ENCODE measurements at places on chromosomes 4 and X. TPM values are rescaled to one million over a fixed set of nuclear protein-coding genes. Genes with fewer than 3 reads are reported as not detected.

TENM3 gene
- not detected for total RNA-seq

ART3 gene
- 0.60 TPM for total RNA-seq

PDHA2 gene
- not detected for total RNA-seq

SSX1 gene
- not detected for total RNA-seq

GRK4 gene
- total RNA-seq, result 3.2 TPM

BRS3 gene
- total RNA-seq, result not detected

AP1S2 gene
- total RNA-seq, result 33.0 TPM

CD99 gene
- 112 TPM for total RNA-seq

SHROOM2 gene
- not detected for total RNA-seq

OCIAD2 gene
- total RNA-seq, result 90.4 TPM

SGCB gene
- 8.2 TPM for total RNA-seq

TEX13B gene
- not detected for total RNA-seq

ARX gene
- not detected for total RNA-seq

GRCh38 chrX:48761674-48762471 lies at the start of gene GLOD5:
Gene GLOD5 (plus strand): TSS chrX:48761747. CDS start chrX:48761791, 44 bp downstream.
- no peaks in the 10 kb centered on the region for H3K36me3 ChIP-seq
- peak; percentile 4 for DNase-seq
- peaks cover 4% of the 10 kb centered on the region for H3K4me1 ChIP-seq
- H3K27me3 ChIP-seq, result no peaks in the 10 kb centered on the region
- no peak within 1 kb of the TSS for H3K27ac ChIP-seq
- no peak within 1 kb of the TSS for H3K4me3 ChIP-seq

- no peaks in the 10 kb centered on the region for H3K4me1 ChIP-seq
- H3K27ac ChIP-seq, result no peak overlapping the region
- H3K27me3 ChIP-seq, result no peaks in the 10 kb centered on the region
- no peaks in the 10 kb centered on the region for H3K36me3 ChIP-seq
These were observed 45.9 kb downstream of the USP11 start for GRCh38 chrX:47278691-47279090.

DNA sequence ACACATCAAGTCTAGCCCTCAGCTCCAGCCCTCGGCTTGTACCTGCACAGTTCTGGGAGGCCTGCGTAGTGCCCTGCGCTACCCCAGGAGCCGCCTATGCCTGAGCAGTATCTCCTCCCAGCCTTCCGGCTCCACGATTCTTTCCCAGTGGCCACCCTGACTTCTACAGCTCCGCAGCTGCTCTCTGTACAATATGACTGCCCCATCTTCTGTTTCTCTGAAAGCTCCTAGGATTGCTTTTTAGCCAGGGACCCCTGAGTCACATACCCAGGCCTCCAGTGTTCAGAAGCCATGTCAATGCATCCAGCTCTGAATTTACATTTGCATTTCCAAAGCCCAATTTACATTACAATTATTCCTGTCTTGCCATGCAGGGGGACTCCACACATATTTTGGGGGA lies 135.5 kb downstream of the PJA1 start:
- peaks cover 2% of the 10 kb centered on the region for H3K4me1 ChIP-seq
- no peak overlapping the region for H3K27ac ChIP-seq
- no peaks in the 10 kb centered on the region for H3K27me3 ChIP-seq
- DNase-seq, result no peak
- no peak overlapping the region for H3K4me3 ChIP-seq

DNA sequence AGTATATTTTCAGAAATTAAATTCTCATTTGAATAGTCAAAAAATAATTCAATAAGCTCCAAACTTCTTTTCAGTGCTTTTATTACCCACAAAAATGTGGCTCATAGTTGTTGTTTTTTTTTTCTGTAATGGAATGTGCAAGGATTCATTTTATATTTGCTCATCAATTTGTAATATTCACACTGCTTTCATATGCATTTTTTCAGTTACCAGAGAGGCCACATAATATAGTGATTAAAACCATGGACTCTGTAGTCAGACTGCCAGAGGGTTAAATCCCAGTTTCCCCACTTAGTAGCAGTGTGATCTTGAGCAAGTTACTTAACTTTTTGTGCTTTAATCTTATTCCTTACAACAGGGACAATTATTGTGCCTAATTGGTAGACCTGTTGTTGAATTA lies 64.5 kb downstream of the FAM9B start:
- no peak for DNase-seq
- H3K36me3 ChIP-seq, result no peaks in the 10 kb centered on the region
- no peaks in the 10 kb centered on the region for H3K27me3 ChIP-seq
- H3K4me1 ChIP-seq, result no peaks in the 10 kb centered on the region
- no peak overlapping the region for H3K4me3 ChIP-seq
- H3K27ac ChIP-seq, result no peak overlapping the region

- H3K36me3 ChIP-seq, result no peaks in the 10 kb centered on the region
- DNase-seq, result peak; percentile 65
- H3K4me3 ChIP-seq, result peak within 1 kb of the TSS; percentile 84
These were observed at the start of gene ZDHHC15 for GRCh38 chrX:75522565-75523431. Gene ZDHHC15 (minus strand): TSS chrX:75523037. CDS start chrX:75523024, 13 bp downstream.

- no peak overlapping the region for H3K4me3 ChIP-seq
- peaks cover 7% of the 10 kb centered on the region for H3K27me3 ChIP-seq
These were observed 85.9 kb downstream of the GBA3 start for GRCh38 chr4:22778547-22779163.

- no peak overlapping the region for H3K27ac ChIP-seq
- H3K27me3 ChIP-seq, result no peaks in the 10 kb centered on the region
- H3K36me3 ChIP-seq, result no peaks in the 10 kb centered on the region
These were observed 3.9 kb downstream of the TFDP3 start for GRCh38 chrX:133214301-133214700.

GRCh38 chr4:148116264-148116663 lies 325.9 kb downstream of the NR3C2 start:
- no peak overlapping the region for H3K4me3 ChIP-seq
- no peak overlapping the region for H3K27ac ChIP-seq
- peaks cover 31% of the 10 kb centered on the region for H3K36me3 ChIP-seq
- no peak for DNase-seq

GRCh38 chr4:101419336-101420135 lies 72.2 kb upstream of the PPP3CA start:
- H3K4me1 ChIP-seq, result peaks cover 36% of the 10 kb centered on the region
- peak overlapping the region; percentile 70 for H3K27ac ChIP-seq
- peaks cover 41% of the 10 kb centered on the region for H3K27me3 ChIP-seq
- H3K36me3 ChIP-seq, result peaks cover 6% of the 10 kb centered on the region
- DNase-seq, result no peak

DNA sequence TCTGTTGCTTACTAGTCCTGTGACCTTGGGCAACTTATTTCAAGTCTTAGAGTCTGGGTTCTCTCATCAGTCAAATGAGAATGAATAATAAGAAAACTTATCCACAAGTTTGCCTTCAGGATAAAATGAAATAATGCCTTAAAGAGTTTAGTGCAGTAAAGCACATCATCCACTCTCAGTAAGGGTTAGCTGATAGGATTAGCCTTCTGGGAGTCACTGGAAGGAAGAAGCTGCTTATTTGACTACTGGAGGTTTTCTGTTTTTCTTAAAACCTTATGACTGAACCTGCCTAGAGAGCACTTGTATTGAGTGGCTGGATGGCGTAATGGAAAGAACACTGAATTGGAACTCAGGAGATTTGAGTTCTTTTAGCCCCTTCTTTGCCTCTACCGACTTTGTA lies 1.8 kb downstream of the RNF128 start:
- DNase-seq, result no peak
- peaks cover 3% of the 10 kb centered on the region for H3K4me1 ChIP-seq
- H3K27me3 ChIP-seq, result peaks cover 36% of the 10 kb centered on the region
- no peaks in the 10 kb centered on the region for H3K36me3 ChIP-seq
- H3K4me3 ChIP-seq, result no peak overlapping the region
- H3K27ac ChIP-seq, result no peak overlapping the region

- H3K27me3 ChIP-seq, result no peaks in the 10 kb centered on the region
- H3K4me1 ChIP-seq, result no peaks in the 10 kb centered on the region
- no peak overlapping the region for H3K4me3 ChIP-seq
These were observed 146.1 kb downstream of the DCTD start for GRCh38 chr4:182770996-182771514.

- peaks cover 4% of the 10 kb centered on the region for H3K36me3 ChIP-seq
- no peaks in the 10 kb centered on the region for H3K27me3 ChIP-seq
These were observed 311.0 kb downstream of the FBXW7 start for GRCh38 chr4:152224721-152225420.

- no peaks in the 10 kb centered on the region for H3K27me3 ChIP-seq
- H3K27ac ChIP-seq, result no peak overlapping the region
- no peak overlapping the region for H3K4me3 ChIP-seq
- H3K4me1 ChIP-seq, result no peaks in the 10 kb centered on the region
- H3K36me3 ChIP-seq, result no peaks in the 10 kb centered on the region
- no peak for DNase-seq
These were observed 130.8 kb downstream of the PDLIM5 start for GRCh38 chr4:94582517-94582916.

GRCh38 chrX:44961817-44962607 lies 89.0 kb downstream of the KDM6A start:
- H3K27me3 ChIP-seq, result no peaks in the 10 kb centered on the region
- peaks cover 28% of the 10 kb centered on the region for H3K36me3 ChIP-seq
- H3K4me3 ChIP-seq, result no peak overlapping the region
- H3K27ac ChIP-seq, result no peak overlapping the region
- H3K4me1 ChIP-seq, result peaks cover 33% of the 10 kb centered on the region

DNA sequence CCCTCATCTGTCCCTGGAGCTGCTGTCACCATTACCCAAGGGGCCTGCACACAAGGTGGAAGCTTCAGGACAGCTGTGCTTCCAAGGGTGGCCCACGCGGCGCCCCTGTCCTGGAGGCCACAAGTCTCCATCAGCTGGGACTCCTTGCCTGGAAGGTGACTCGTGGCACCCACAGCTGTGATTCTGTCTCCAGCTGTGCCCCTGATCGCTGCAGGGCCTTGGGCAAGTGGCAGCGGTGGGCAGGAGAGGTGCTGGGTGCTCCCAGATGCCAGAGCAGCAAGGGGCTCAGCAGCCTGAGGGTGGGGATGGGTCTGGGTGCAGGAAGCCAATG lies 9.0 kb upstream of the DUSP9 start:
- H3K27ac ChIP-seq, result no peak overlapping the region
- H3K4me3 ChIP-seq, result no peak overlapping the region
- peaks cover 16% of the 10 kb centered on the region for H3K27me3 ChIP-seq
- no peak for DNase-seq
- no peaks in the 10 kb centered on the region for H3K36me3 ChIP-seq
- H3K4me1 ChIP-seq, result peaks cover 3% of the 10 kb centered on the region

DNA sequence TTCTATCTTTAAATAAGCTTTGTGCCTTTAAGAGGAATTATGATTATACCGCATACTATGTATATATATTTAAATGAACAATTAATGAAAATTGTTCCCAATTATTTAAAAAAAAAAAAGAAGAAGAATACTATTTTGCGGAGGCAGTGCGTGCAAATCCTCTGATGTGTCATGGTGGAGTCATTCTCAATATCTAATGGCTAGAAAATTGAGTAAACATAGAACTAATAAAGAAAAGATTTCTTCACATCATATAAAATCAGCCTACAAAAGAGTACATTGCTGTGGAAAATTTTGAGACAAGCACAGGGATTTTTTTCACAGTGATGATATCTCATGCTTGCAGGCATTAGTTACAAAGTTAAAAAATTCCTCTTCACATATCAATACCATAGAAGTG lies 2.6 kb upstream of the EREG start:
- H3K4me3 ChIP-seq, result no peak overlapping the region
- H3K27ac ChIP-seq, result no peak overlapping the region
- peaks cover 48% of the 10 kb centered on the region for H3K27me3 ChIP-seq
- no peaks in the 10 kb centered on the region for H3K36me3 ChIP-seq
- DNase-seq, result no peak

GRCh38 chr4:185358514-185358913 lies 37.2 kb downstream of the LRP2BP start:
- H3K4me1 ChIP-seq, result peaks cover 8% of the 10 kb centered on the region
- DNase-seq, result no peak
- peaks cover 9% of the 10 kb centered on the region for H3K36me3 ChIP-seq
- H3K4me3 ChIP-seq, result no peak overlapping the region
- H3K27ac ChIP-seq, result no peak overlapping the region

GRCh38 chr4:97104666-97105065 lies 1038.6 kb downstream of the STPG2 start:
- no peaks in the 10 kb centered on the region for H3K36me3 ChIP-seq
- H3K27me3 ChIP-seq, result no peaks in the 10 kb centered on the region
- no peak overlapping the region for H3K4me3 ChIP-seq
- H3K27ac ChIP-seq, result no peak overlapping the region
- H3K4me1 ChIP-seq, result no peaks in the 10 kb centered on the region

DNA sequence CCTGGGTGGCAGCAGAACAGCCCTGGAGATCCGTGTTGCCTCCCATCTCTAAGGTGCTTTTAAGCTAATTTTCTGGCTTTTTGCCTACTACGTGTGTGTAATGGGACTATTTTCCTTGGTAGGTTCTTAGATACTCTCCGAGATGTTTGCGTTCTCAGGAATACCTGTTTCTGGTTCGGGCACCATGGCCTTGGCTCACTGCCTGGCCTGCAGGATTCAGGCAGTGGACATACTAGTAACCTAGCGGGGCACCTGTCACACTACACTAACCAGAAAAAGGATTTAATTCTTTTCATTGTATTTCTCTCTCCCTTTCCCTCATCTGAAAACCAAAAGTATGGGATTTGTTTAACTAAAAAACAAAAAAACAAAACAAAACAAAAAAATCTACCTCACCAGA lies 29.2 kb downstream of the FHIP1A start:
- H3K36me3 ChIP-seq, result no peaks in the 10 kb centered on the region
- DNase-seq, result no peak
- H3K27me3 ChIP-seq, result no peaks in the 10 kb centered on the region

- H3K36me3 ChIP-seq, result no peaks in the 10 kb centered on the region
- no peak for DNase-seq
- peaks cover 41% of the 10 kb centered on the region for H3K27me3 ChIP-seq
- H3K27ac ChIP-seq, result no peak overlapping the region
These were observed 707 bp upstream of the SHROOM4 start for GRCh38 chrX:50814701-50815100.

DNA sequence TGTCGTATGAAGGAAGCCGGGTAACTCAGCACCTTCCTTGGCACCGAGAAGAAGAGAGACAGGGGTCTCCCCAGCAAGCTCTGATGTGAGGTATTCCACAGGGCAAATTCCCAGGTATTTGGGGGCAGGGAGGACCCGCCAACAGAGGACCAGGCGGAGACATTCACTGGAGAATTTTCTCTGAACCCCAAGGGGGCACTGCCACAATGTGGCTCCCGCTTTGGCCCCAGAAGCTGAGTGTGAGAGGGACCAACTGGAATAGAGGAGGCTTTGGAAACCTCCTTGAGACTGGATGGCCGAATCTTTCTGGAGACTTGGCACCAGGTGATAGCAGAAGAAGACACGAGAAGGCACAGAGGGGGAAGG lies 735 bp upstream of the GABRE start:
- no peaks in the 10 kb centered on the region for H3K36me3 ChIP-seq
- no peak overlapping the region for H3K27ac ChIP-seq
- peaks cover 24% of the 10 kb centered on the region for H3K27me3 ChIP-seq
- no peaks in the 10 kb centered on the region for H3K4me1 ChIP-seq
- no peak overlapping the region for H3K4me3 ChIP-seq
